ENCODE measurements at places on chromosomes 3 and 15. TPM values are rescaled to one million over a fixed set of nuclear protein-coding genes. Genes with fewer than 3 reads are reported as not detected.

GABRA5 gene
- total RNA-seq, result not detected

RETNLB gene
- total RNA-seq, result not detected

LRRC34 gene
- 8.1 TPM for total RNA-seq

NRROS gene
- total RNA-seq, result 16.2 TPM

MB21D2 gene
- total RNA-seq, result 5.3 TPM

COPS2 gene
- total RNA-seq, result 58.9 TPM

MYL3 gene
- not detected for total RNA-seq

ALDH1A2 gene
- 0.86 TPM for total RNA-seq

RBP2 gene
- total RNA-seq, result not detected

PAK6 gene
- total RNA-seq, result 1.3 TPM

P2RY12 gene
- not detected for total RNA-seq

AP3B2 gene
- 0.17 TPM for total RNA-seq

HRH1 gene
- 0.36 TPM for total RNA-seq

WNT5A gene
- not detected for total RNA-seq

PLSCR5 gene
- not detected for total RNA-seq

LYZL4 gene
- total RNA-seq, result not detected

CDHR4 gene
- 0.22 TPM for total RNA-seq

KIF23 gene
- 57.7 TPM for total RNA-seq

MEX3B gene
- 0.51 TPM for total RNA-seq

C3orf22 gene
- total RNA-seq, result not detected

BCHE gene
- not detected for total RNA-seq

OR4F15 gene
- not detected for total RNA-seq

C3orf70 gene
- total RNA-seq, result not detected

DCBLD2 gene
- 0.82 TPM for total RNA-seq

GOLGA8J gene
- 0.31 TPM for total RNA-seq

NEO1 gene
- 6.3 TPM for total RNA-seq

ZNF80 gene
- 5.1 TPM for total RNA-seq

FGF7 gene
- total RNA-seq, result not detected

IMPG2 gene
- total RNA-seq, result 0.42 TPM

TMEM266 gene
- not detected for total RNA-seq

PLA2G4E gene
- not detected for total RNA-seq

ZNF710 gene
- 16.7 TPM for total RNA-seq

NMNAT3 gene
- 1.3 TPM for total RNA-seq

ALG1L2 gene
- total RNA-seq, result 2.7 TPM

NAALADL2 gene
- total RNA-seq, result not detected

REC114 gene
- total RNA-seq, result not detected

TGM5 gene
- total RNA-seq, result not detected

XYLB gene
- 2.6 TPM for total RNA-seq

PODXL2 gene
- total RNA-seq, result 2.2 TPM

CRABP1 gene
- total RNA-seq, result not detected

SMCO1 gene
- not detected for total RNA-seq

ZNF106 gene
- total RNA-seq, result 51.8 TPM

DZIP1L gene
- not detected for total RNA-seq

BOC gene
- total RNA-seq, result not detected

STX19 gene
- not detected for total RNA-seq

RASGRP1 gene
- 179 TPM for total RNA-seq

ENTPD3 gene
- total RNA-seq, result not detected

LXN gene
- 7.7 TPM for total RNA-seq

OR4F6 gene
- not detected for total RNA-seq

PARL gene
- total RNA-seq, result 45.5 TPM

PARP9 gene
- total RNA-seq, result 114 TPM

TMEM212 gene
- not detected for total RNA-seq

LSMEM2 gene
- total RNA-seq, result not detected

ARF4 gene
- 46.3 TPM for total RNA-seq

TAGLN3 gene
- total RNA-seq, result not detected

FBXO40 gene
- not detected for total RNA-seq

All from activated naive CD8-positive, alpha-beta T cell treated with anti-CD3 and anti-CD28 coated beads, Interleukin-2, amount 10 ng/mL, durations not matched to agents 7 days and 5 days (primary cell).